ENCODE measurements at places on chromosomes 1 and 21.

GRCh38 chr1:15331734-15332133 is 78.0 kb upstream of the EFHD2 start:
- no peaks in the 10 kb centered on the region for H3K36me3 ChIP-seq
- DNase-seq = no peak
- no peaks in the 10 kb centered on the region for H3K4me1 ChIP-seq
- H3K27ac ChIP-seq = no peak overlapping the region

GRCh38 chr1:226722901-226723656 is 16.0 kb downstream of the ITPKB start:
- DNase-seq = no peak
- no peak overlapping the region for H3K4me3 ChIP-seq
- no peaks in the 10 kb centered on the region for H3K27me3 ChIP-seq
- no peaks in the 10 kb centered on the region for H3K36me3 ChIP-seq
- H3K4me1 ChIP-seq = peaks cover 11% of the 10 kb centered on the region

DNA sequence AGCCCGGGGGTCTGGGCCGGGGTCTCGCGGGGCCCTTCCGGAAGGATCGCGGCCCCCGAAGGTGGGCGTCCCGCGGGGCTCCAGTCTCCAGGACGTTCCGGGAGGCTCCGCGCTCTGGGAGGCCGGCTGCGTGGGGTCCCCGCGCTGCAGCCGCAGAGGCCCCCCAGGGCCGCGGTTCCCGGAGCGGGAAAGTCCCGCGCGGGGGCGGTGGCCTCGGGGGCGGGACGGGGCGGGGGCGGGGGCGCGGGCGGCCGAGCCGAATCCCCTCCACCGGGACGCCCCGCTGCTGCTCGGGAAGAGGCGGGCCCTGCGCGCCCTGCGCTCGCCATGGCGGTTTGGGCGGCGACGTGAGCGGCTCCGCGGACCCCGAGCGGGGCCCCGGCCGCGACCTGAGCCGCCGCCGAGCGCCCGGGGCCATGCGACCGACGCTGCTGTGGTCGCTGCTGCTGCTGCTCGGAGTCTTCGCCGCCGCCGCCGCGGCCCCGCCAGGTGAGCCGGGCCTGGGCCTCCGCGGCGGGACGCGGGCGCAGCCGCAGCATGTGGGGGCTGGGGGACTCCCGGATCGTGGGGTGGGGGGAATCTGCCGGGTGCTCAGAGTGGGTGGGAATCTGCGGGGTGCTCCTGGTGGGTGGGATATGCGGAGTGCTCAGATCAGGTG is at the start of gene IFNGR2:
Gene IFNGR2, plus strand, starts transcription at position 286 of the 658 bp plus-strand sequence. Its CDS starts 131 bp downstream, at position 417.
- no peaks in the 10 kb centered on the region for H3K27me3 ChIP-seq
- H3K36me3 ChIP-seq = no peaks in the 10 kb centered on the region
- H3K27ac ChIP-seq = no peak within 1 kb of the TSS
- peak within 1 kb of the TSS; percentile 85 for H3K4me3 ChIP-seq
- H3K4me1 ChIP-seq = no peaks in the 10 kb centered on the region

DNA sequence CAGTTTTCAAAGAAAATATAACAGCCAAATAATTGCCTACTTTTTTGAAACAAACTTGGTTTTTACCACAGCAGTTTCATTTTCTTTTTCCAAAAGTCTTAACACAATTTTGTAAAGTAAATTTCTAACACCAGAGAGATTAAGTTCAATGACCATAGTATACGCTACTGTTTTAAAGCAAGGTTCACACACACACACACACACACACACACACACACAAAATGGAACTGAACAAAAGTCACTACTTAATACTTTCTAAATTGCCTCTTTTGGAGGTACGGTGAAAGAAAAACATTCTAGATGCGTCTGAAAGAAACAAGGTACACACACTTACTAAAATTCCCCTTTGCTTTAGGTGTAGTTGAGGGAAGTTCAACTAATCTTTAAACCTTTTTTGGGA is 30.1 kb downstream of the C21orf91 start:
- no peak overlapping the region for H3K4me3 ChIP-seq
- no peaks in the 10 kb centered on the region for H3K27me3 ChIP-seq
- DNase-seq = no peak

- no peak for DNase-seq
- H3K36me3 ChIP-seq = no peaks in the 10 kb centered on the region
- no peaks in the 10 kb centered on the region for H3K4me1 ChIP-seq
- no peak overlapping the region for H3K4me3 ChIP-seq
- no peak overlapping the region for H3K27ac ChIP-seq
Measured at GRCh38 chr1:221192055-221192454, 312.8 kb downstream of the HLX start.
